ENCODE measurements at places on chromosomes 1 and 21. TPM values are rescaled to one million over a fixed set of nuclear protein-coding genes. Genes with fewer than 3 reads are reported as not detected.

DNA sequence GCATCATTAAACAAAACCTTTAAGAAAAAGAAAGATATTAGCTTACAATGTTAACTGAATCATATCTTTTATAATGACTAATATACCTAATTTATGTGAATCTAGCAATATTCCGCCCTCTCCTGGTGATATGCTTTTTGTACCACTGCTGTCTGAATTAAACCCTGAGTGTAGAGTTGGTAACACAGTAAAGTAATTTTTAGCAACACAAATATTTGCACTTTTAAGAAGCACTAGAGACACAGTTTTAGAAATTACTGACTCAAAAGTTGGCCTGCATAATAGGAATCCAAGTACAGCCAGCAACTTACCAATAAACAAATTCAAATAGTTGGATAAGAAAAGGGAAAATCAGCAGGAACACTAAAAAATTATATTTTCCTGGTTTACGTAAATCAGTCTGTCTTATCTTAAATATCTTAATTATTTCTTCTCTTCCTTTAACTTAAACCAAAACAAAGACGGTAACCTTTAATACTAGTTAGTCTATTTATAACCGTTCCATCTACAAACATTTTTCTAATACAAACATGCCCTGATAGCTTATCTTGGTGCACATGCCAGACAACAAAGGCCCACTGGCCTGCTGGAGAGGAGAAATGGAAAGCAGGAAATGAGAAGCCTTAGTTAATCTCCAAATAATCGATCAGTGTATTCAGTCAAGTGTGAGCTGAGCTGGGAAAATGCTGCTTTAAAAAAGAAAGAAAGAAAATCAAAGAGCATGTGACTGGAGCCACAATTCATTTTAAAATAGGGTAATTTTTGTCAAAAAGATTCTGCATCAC is 246.0 kb downstream of the RERE start:
- no peaks in the 10 kb centered on the region for H3K36me3 ChIP-seq
- H3K27me3 ChIP-seq = no peaks in the 10 kb centered on the region
- no peak overlapping the region for H3K27ac ChIP-seq
- no peak overlapping the region for H3K4me3 ChIP-seq

GRCh38 chr1:34328281-34328799 is 151.6 kb downstream of the C1orf94 start:
- no peak overlapping the region for H3K27ac ChIP-seq
- H3K4me1 ChIP-seq = no peaks in the 10 kb centered on the region
- H3K4me3 ChIP-seq = no peak overlapping the region
- H3K27me3 ChIP-seq = peaks cover 13% of the 10 kb centered on the region

DNA sequence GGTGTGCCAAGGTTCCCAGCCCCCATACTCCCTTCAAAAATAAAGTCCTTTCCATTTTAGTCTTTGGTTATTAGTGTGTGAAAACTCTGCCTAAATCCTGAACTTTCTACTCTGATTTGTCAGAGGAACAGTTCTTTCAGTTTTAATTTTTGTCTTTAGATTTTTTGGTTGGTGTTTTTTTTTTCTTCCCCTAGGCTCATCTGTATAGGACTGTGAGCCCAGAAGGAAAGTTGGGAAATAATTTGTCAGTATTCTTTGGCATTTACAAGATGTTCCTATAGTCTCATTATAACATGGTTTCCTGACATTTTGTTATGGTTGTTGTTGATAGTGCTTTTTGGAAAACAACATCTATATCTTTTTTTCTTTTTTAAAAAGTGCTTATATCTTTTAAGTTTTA is 38.0 kb downstream of the LAMC1 start:
- no peaks in the 10 kb centered on the region for H3K36me3 ChIP-seq
- no peak overlapping the region for H3K27ac ChIP-seq
- no peak for DNase-seq
- peaks cover 4% of the 10 kb centered on the region for H3K27me3 ChIP-seq
- H3K4me3 ChIP-seq = no peak overlapping the region

- no peaks in the 10 kb centered on the region for H3K36me3 ChIP-seq
- H3K27me3 ChIP-seq = no peaks in the 10 kb centered on the region
- no peak overlapping the region for H3K27ac ChIP-seq
- H3K4me3 ChIP-seq = no peak overlapping the region
- H3K4me1 ChIP-seq = peaks cover 2% of the 10 kb centered on the region
These were observed 68.5 kb downstream of the ATP2B4 start for GRCh38 chr1:203695116-203695515.

GRCh38 chr1:61011561-61012263 is 70.6 kb upstream of the NFIA start:
- DNase-seq = no peak
- H3K4me3 ChIP-seq = no peak overlapping the region
- H3K36me3 ChIP-seq = no peaks in the 10 kb centered on the region
- peaks cover 6% of the 10 kb centered on the region for H3K27me3 ChIP-seq
- no peaks in the 10 kb centered on the region for H3K4me1 ChIP-seq

GRCh38 chr1:244761279-244761678 is 74.2 kb upstream of the COX20 start:
- no peaks in the 10 kb centered on the region for H3K27me3 ChIP-seq
- H3K36me3 ChIP-seq = no peaks in the 10 kb centered on the region
- DNase-seq = no peak
- H3K4me3 ChIP-seq = no peak overlapping the region

- H3K36me3 ChIP-seq = no peaks in the 10 kb centered on the region
- no peak overlapping the region for H3K4me3 ChIP-seq
- no peak overlapping the region for H3K27ac ChIP-seq
- peaks cover 51% of the 10 kb centered on the region for H3K27me3 ChIP-seq
- no peak for DNase-seq
- H3K4me1 ChIP-seq = no peaks in the 10 kb centered on the region
These were observed 55.0 kb upstream of the ETV3 start for GRCh38 chr1:157193219-157193618.

DNA sequence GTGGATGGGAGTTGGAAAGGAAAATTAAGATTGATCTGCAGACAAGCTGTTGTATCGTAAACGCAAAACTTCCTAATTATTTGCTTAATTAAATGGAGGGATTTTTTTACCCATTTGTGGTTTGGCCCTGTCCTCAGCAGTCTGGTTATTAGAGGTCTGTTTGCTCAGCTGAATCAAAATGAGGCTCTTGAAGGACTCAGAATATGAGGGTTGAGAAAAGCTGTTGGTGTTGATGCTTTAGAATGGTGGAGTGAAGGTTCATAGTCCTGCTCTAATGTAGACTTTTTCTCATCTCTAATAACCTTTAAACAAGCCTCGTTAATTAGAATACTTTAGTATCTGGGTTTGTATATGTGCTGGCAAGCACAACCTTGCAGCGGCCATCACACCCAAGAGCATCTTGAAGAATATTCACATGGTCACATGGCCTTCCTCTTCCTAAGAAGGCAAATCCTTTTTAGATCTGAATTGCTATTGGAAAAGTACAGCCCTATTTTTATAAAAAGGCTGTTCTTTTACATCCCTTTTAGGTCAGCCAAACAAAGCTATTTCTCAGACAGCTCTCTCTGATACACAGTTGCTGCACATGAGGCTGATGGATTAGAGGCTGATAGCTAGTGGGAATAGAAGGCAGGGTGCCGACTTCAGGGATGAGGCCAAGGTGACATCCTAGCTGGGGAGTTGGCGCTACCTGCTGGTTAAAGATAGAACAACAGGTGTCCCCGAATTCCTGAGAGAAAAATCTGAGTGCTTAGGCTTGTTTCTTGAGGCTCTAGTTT is 53.8 kb downstream of the MACF1 start:
- peaks cover 69% of the 10 kb centered on the region for H3K36me3 ChIP-seq
- peak overlapping the region; percentile 33 for H3K27ac ChIP-seq
- peaks cover 10% of the 10 kb centered on the region for H3K4me1 ChIP-seq
- no peaks in the 10 kb centered on the region for H3K27me3 ChIP-seq

GRCh38 chr1:14585728-14586127 is 12.8 kb upstream of the KAZN start:
- H3K27ac ChIP-seq = no peak overlapping the region
- DNase-seq = no peak
- H3K4me3 ChIP-seq = no peak overlapping the region
- no peaks in the 10 kb centered on the region for H3K27me3 ChIP-seq

- H3K4me3 ChIP-seq = no peak overlapping the region
- H3K36me3 ChIP-seq = no peaks in the 10 kb centered on the region
These were observed 27.2 kb downstream of the SYT6 start for GRCh38 chr1:114126261-114127095.

DNA sequence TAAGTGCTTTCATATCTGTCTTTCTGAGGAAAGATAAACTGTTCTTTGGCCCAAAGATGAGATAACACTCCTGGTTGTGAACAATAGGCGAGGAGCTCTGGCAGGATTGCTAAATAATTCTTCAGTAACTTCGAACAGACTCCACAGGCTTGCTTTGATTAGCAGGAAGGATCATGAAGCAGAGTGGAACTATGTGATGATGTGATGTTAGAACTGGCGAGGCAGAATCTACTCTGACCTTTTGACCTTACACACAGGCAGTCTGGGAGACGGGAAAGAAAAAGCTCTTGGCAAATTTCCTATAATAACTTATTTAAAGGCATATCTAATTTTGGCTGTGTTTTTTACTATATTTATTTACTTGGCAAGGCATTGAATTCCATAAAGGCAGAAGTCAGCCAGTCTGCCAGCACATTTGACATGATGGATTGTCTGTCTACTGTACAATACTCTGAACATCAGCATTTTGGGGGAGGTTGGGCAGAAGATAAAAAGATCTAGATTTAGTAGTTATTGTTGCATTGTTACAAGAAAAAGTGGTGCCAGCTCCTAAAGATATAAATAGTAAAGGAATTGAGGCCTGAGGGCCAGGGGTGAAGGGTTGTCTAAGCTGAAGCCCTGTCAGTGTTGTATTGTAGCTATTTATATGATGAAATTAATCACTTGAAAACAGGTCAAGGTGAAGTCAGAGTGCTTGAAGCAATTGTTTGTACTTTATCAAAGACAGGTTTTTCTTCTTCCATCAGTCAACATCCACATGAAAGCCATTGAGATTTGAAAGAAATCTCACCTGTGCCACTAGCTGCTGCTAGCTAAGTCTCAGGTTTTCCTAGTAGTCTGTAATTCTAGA is 708.8 kb downstream of the LTN1 start:
- H3K27ac ChIP-seq = no peak overlapping the region
- no peaks in the 10 kb centered on the region for H3K4me1 ChIP-seq
- no peaks in the 10 kb centered on the region for H3K36me3 ChIP-seq
- no peak for DNase-seq
- no peaks in the 10 kb centered on the region for H3K27me3 ChIP-seq
- H3K4me3 ChIP-seq = no peak overlapping the region

GRCh38 chr1:154186852-154187501 is 4.9 kb downstream of the TPM3 start:
- H3K4me1 ChIP-seq = peaks cover 9% of the 10 kb centered on the region
- H3K27me3 ChIP-seq = peaks cover 5% of the 10 kb centered on the region
- no peaks in the 10 kb centered on the region for H3K36me3 ChIP-seq
- DNase-seq = no peak
- H3K4me3 ChIP-seq = no peak overlapping the region

- DNase-seq = no peak
These were observed 48.9 kb downstream of the C4BPA start for GRCh38 chr1:207152792-207153468.

DNA sequence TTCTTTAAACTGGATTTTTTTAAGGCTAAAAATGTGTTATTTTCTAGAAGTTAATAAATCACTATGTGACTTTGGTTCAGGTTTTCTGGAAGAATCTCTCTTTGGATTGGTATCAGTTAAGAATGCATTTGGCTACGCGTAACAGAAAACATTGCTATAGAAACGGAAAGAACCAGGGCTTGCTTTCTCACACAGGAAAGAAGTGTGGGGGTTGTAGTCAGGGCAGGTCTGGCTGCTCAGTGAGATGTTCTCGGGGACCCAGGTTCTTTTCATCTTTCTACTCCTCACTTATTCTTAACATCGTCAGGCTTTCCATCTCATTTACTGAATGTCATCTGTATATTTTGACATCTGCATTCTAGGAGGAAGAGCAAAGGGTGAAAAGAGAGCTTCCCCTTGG is 191.4 kb downstream of the ZBTB18 start:
- peaks cover 9% of the 10 kb centered on the region for H3K4me1 ChIP-seq
- H3K4me3 ChIP-seq = no peak overlapping the region
- H3K36me3 ChIP-seq = no peaks in the 10 kb centered on the region
- H3K27me3 ChIP-seq = no peaks in the 10 kb centered on the region
- DNase-seq = no peak
- no peak overlapping the region for H3K27ac ChIP-seq

DNA sequence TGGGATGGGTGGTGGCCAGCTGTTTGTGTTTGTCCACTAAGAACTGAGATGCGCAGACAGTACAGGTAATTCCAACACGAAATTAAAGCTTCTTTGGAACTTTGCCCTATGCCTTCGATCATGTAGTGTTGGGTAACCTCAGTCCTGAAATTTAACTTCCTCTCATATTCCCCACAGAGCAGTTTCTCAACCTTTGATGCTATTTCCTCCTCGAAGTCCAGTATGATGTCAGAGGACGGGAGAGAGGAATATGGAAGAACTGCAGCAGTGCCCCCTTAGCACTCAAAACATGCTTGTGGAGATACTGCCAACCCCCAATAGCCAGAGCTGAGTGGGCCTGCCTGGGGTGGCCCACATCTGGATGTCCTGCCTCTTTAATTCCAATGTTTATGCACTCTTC is 3.6 kb downstream of the LPAR3 start:
- no peak overlapping the region for H3K4me3 ChIP-seq
- H3K27ac ChIP-seq = no peak overlapping the region
- H3K4me1 ChIP-seq = peaks cover 4% of the 10 kb centered on the region
- no peaks in the 10 kb centered on the region for H3K36me3 ChIP-seq

ZBTB17 gene
- 66.6 TPM for total RNA-seq

TTC39A gene
- not detected for total RNA-seq

TMEM52 gene
- 0.69 TPM for total RNA-seq

PRAMEF4 gene
- total RNA-seq = not detected

OR14K1 gene
- not detected for total RNA-seq

CYP4A22 gene
- total RNA-seq = not detected

Measured in T-cell (primary cell).